Right ventricle myocardium superior (tissue), 1 donor: ENCODE measurements at places on chromosomes 6 and 20. TPM values are rescaled to one million over a fixed set of nuclear protein-coding genes. Genes with fewer than 3 reads are reported as not detected.
A peak's percentile ranks its signal among the peaks of the same experiment; 100 is the strongest.

SLC17A2 gene
- not detected for total RNA-seq

AIF1 gene
- 17.7 TPM for total RNA-seq

PRPH2 gene
- total RNA-seq = 0.30 TPM

ARFGEF3 gene
- total RNA-seq = 0.86 TPM

NDUFAF4 gene
- 101 TPM for total RNA-seq

DNA sequence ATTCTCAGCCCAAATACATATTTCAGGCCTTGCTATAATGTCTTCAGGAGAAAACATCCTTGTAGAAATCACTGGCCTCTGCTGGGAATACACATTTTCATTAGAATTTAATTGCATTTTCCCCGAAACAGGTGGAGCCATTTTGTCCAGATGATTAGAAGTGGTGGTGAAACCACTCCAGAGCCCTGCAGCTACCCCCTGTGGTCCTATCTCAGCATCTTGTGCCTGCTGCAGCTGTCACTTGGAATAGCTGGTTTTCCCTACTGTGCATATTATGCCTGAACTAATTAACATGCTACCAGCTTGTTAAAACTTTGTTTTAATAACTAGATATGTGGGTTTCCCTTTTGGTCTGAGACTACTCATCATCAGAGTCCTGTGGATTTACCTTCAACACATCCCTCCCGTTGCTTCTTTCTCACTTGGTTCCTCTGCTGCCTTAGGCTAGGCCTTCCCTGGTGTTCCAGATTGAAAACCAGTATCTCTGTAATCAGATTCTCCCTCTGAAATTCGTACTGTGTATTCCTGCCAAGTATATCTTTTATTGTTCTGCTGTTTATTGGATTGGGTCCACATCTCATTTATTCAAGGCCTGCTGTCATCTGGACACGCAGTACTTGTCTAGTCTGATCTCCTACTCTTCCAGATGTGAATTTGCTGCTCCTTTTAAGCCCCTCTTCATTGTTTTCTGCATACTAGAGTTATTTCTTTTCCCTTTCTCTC lies 15.2 kb downstream of the DNAH8 start:
- DNase-seq = no peak

GRCh38 chr20:37528446-37529213 lies 954 bp upstream of the BLCAP start:
- DNase-seq = no peak

DNA sequence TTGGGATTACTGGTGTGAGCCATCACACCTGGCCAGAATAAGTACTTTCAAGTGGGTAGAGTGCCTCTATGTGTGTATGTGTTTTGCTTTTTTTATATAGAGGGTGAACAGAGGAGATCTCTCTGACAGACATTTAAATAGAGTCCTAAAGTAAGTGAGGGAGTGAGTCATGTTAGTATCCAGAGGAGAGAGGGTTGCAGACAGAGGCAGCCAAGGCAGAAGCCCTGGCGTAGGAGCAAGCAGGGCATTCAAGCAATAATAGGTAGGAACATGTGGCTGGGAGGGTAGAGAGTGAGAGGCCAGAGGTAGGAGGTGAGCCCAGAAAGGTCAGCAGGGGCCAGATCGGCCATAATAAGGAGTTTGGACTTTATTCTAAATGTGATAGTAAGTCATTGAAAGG lies 48.9 kb downstream of the PHF20 start:
- no peak for DNase-seq

DNA sequence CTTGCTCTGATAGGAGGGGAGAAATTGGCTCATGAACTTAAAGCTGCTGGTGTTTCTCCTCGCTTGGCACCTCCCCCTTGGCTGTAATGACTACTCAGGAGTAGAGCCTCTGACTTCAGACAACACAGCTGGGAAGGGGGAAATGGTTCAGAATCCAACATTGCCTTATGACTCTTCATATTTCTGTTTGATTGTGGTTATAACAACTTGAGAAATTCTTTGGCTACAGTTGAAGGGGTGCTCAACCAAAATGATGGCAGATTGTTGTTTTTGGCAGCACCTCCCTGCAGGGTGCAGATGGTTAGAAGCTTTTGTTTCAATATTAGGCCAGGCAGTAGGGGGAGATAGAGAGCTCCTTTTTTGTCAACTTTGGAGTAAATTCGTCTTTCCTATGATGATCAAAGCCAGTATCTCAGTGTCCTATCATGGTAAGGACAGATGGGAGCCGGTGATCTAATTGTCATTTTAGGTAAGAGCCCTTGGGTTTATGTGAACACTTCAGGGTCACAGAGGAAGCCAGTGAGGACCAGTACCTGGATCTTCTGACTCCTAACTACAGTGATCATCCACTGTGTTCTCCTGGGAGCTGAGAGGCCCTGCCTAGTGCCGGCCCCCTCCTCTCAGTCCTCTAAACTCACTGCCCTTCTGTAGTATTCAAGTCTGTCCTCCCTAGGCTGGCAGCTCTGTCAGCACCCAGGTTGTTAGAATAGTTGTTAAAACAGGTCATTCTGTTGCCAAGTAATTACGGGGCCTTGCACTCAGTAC lies 39.9 kb downstream of the RPRD1B start:
- peak; percentile 64 for DNase-seq

DNA sequence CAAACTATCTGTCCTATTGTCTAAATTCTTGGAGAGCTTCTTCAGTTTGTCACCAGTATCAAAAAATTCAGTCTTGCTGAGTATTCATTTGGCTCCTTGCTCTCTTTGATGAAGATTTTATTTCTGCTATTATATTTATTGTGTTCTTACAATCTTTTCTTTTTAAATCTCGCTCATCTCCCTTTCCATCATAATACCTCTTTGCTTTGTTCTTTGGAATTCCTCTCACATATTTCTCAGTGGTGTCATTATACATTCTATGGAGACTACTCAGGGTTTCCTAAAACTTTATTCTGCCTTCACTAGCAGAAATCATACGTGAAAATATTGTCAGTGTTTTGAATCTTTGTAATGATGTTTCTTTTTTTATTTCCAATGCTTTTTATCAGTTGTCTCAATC lies 445.2 kb upstream of the ID4 start:
- no peak for DNase-seq

DNA sequence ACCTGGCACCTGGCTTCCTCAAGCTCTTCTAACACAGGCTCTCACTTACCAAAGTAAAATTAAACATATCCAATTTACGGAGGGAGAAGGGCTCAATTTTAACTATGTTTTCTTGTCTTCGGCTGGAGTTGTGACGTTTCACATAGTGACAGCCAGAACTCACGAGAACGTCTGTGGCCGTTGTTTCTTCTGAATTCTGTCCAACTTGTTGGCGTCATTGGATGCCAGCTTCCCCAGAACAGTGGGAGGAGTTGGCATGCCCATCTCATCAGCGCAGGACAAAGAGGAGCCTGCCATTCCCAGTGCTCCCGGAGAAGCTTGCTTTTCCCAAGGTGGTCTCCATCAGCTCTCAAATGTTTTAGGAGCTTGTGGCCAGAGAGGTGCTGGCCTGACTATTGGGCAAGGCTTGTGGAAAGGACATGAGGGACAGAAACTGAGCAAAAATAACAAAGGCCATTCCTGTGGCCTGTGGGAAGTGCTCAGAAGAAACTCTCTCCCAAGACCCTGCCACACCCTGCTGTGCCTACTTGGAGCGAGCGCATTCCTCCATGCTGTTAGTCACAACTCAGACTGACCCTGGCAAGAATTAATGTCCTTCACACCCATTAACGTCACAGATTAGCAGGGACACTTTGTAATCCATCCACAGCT lies 265.4 kb upstream of the CDH4 start:
- DNase-seq = no peak

- DNase-seq = no peak
Observed at GRCh38 chr20:57882451-57883161, 172.8 kb upstream of the PMEPA1 start.

- peak; percentile 59 for DNase-seq
Observed at GRCh38 chr6:150072201-150072600, 3.3 kb upstream of the ULBP3 start.

DNA sequence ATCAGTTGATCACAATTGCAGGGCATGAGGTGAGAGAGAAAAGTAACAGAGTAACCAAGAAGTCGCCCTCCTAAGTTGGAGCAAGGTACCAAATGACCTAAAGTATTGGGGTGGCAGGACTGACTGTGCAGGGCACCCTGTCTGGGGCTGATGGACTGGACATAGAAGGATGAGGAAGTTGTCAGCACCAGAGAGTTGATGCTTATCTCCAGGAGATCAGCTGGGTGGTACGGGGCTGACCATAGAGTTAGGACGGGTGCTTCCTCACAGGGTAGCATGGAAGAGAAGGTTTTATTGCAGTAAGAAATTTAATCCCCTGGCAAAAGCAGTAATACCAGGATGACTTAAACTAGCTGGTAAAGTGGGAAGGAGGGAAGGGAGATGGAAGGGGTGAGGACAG lies 66.7 kb downstream of the TMEM170B start:
- no peak for DNase-seq

DNA sequence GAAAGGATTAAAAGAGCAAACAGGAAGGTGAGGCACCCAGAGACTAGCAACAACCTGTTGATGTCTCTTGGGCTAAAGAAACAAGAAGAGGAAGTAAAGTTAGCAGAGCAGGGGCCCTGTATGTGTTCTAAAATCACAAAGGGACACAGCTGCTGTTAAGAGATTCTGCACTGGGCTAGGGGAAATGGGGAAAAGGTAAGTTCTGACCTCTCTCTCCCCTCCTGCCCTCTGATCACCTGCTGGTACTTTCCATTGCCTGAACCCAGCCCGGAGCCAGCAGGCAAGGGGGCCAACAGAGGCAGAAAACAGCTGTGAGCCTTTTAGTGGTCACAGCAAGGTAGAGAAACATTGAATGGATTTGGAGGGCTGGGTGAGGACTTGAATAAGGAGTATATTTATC lies 13.5 kb upstream of the CNR1 start:
- no peak for DNase-seq

DNA sequence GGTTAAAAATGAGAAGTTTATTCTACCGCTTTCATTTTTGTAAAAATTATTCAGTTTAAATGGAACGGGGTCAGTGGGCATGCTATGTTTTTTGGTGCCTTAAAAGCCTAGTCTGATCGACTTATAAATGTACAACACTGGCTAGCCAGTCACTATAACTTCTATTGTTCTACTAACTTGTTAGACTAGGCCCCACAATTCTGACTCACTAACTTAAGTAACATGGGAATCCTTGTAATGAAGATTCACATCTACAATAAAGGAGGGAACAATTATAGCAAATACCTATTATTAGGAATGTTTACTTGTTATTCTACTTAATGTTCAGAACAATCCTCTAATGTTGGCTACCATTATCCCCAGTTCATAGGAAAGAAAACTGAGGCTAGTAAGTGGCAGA lies 28.5 kb downstream of the REPS1 start:
- no peak for DNase-seq

- no peak for DNase-seq
Observed at GRCh38 chr6:1390946-1391799, 1.8 kb downstream of the FOXF2 start.

DNA sequence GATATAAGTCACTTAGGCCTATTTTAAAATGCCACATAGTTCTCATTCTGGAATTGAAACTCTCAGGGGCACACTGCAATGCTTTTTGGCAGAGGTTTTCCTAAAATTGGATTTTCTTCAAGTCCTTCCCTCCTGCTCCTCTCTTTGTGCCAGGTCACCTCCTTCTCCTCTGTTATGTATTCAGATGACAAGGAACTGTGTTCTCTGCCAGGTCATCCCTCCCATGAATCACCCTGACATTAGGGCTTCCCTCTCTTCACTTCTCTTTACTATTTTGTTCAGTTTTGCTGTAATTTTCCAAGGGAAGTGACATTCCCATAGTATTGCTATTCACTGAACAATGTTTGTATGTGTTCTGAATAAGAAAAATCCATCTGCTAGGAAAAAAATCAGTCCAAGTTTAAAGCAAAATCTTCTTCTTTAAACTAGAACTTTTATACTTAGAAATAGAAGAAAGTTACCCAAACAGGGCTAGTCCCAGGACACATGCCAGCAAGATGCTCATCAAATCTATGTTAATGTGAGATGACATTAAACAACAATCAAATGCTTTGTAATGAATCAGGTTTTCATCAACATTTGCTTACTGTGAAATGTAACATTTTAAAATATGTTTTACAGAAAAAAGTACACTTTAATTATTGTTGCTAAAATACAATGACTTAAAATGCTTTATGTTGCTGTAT lies 461.1 kb downstream of the MMUT start:
- no peak for DNase-seq

DNA sequence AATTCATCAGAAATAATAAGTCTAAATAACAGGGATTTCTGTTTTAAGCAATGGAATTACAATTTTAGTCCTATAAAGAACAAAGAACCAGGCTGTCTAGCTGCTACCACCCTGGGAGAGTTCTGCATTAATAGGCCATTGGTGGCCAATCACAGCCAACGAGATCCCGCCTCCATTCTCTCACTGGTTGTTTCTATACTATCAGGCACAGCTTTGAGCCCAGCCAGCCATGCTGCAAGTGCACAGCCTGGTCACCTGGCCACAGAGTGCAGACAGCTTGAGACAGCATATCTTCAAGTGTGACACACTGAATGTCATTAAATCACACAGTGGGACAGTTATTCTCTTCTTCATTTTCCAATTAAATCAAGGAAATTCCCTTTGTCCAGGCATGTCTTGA lies 16.1 kb upstream of the RAB22A start:
- peak; percentile 47 for DNase-seq

DNA sequence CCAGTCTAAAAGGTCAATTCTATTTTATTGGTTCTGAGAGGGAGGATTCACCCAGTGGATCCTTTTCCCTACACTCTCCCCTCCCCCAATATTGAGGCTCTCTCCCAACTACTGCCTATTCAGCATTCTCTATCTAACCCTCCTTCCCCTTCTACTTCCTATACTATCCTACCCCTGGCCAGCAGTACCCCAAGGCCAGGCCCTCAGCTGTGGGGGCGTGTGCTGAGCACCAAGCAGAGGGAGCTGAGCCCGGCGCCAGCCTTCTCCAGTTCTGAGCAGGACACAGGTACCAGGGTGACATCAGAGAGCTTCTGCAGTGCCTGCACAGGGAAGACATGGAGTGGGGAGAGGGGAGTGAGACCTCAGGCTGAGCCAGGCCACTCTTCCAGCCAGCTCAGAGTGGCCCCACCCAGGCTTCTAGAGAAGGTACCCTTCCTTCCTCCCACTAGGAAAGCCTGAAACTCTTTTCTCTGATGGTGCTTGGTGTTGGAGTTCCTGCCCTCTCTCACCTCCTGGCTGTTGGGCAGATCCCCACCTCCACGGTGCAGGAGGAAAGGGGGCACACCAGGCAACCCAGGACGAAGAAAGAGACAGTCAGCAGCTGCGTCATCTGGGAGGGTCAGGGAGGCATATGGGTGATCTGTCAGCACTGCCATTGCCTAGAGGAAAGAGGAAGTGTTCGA lies 1.9 kb downstream of the DDAH2 start:
- peak; percentile 58 for DNase-seq

DNA sequence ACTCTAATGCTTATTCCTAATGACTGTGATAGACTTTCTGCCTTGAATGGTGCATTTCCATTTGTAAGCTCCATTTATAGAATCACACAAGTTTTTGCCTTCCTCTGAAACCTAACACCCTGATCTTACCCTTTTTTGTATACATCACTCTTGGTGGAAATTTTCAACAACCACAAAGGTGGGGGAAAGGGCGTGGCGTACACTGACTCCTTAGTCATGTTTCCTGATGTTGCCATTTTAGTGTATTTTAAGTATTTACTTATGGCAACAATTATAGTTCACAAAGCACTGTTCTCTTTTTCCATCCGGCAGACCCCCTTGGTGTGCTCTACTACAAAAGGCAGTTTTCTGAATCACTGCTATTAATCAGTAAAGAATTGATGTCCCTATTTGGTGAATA lies 92.0 kb downstream of the ATXN1 start:
- no peak for DNase-seq
